ENCODE measurements at places on chromosomes 16 and 17.

DNA sequence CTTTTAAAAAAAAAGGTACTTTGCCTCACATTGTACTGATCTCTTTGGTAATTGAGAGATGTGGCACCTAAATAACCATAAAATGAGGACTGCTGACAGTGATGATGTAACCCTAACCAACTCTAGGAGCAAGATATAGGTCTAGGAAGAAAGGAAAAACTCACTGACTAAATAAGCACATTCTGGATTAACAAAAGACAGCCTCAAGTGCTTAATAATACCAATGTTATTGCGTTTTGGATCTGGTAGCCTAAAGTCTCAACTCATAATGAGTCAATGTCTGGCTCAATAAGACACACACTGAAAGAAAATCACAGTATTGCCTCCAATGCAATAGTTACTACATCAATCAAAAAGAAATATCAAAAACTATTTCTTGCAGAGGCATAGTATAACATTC, 3.0 kb downstream of the ERN1 start:
- no peak for DNase-seq

GRCh38 chr16:31356566-31357323, 1.8 kb downstream of the ITGAX start:
- DNase-seq, result no peak

DNA sequence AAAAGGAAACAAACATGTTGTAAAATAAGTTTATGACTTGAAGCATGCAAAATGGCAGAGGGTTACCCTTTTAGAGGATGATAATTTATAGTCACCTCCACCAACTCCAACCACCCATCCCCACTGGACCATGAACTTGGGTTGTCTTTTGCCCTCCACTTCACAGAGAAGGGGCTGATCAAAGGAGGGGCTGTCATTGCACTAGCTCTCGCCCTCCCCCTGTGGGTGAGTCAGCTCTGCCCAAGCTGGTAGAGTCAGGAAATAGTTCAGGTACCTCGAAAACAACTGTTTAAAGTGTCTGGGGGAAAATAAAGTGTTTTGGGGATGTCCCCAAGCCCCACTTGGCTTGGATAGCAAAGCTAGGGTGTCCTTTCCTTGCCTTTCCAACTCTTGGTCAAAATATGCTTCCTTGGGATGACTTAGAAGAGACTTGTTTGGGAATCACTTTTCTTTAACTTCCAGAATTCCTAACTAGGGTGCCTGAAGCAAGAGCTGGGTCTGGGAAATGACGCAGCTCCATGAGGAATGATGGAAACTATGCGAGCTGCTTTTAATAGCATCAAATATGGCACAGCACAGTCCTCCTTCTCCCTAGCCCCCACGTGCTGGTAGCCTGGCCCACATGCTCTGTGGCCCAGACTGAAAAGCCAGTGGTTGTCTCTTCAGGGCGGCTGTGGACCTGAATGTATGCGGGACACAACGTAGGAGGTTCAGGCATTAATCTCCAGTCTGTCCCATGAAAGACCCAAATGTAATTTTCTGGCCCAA, 40.7 kb downstream of the TBX4 start:
- DNase-seq, result no peak

GRCh38 chr17:15501793-15502192, 34.4 kb upstream of the CDRT4 start:
- no peak for DNase-seq

GRCh38 chr17:10789694-10790271, 14.1 kb downstream of the TMEM238L start:
- no peak for DNase-seq

GRCh38 chr16:67243481-67243880, 3.8 kb downstream of the FHOD1 start:
- DNase-seq, result no peak

DNA sequence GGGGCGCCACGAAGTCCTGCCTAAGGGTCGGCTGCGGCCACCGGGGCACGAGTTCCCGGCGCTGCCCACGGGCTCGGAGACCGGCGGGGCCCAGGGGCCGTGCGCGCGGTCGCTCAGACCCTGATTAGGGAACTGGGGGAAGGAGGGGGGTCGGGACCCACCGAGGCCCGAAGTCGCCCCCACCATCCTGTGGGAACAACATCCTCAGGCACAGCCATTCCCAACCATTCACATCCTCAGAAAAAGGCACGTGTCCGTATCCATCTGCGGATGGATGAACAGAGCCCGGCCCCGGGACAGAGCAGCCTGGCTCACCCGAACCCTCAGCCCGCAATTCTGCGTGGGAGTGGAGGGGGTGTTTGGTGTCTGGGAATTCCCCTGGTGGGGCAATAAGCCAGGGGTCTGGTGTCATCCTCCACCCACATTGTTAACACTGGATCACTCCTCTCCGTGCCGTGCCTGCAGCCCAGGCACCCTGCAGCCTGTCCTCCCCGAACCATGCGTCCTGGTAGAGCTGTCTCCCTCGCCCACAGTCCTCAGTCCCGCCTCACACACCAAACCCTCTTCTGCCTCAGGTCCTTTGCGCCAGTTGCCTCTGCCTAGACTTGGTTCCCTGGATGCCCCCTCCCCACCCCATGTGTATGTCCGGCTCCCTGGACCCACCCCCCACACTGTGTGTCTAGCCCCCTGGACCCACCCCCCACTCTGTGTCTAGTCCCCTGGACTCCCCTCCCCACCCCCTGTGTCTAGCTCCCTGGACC, 789 bp upstream of the CCDC57 start:
- no peak for DNase-seq

DNA sequence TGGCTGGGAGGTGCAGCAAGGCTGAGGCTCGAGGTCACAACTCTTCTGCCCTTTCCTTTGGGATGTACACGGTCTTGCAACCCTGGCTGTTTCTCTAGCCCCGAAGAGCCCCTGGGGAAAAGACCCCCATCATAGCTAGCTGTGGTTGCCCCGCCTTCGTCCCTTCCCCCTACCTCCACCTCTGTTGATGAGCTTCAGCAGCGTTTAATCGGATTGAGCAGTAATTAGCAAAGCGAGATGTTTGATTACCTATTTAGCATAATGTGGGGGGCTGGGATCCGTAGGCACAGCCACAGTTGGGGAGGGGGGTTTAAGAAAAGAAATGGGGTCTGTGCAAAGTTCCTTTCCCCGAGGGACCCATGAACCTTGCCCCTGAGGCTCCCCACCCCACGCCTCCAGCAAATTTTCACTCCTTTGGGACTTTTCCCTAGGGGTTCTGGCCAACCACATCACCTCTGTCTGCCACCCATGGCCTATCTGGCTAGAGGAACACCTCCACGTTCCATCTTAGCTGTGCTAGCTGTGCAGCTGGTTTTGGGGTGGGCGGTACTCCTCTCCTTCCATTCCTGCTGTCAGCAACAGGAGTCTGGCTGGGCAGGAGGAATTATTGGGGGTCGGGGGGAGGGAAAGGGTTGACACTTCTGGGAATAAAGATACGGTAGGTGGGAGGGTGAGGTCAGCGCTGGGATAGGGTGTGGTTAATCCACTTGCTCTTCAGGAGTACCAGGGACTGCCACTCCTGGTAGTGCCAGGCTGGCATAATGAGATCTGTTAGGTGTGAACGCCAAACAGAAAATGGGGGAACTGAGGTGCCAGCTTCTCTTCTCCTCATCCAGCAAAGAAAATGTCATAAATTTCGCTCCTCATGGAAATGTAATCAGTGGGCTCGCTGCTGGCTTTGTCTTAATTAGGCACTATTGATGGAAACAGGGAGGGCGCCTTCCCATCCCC, 1.3 kb upstream of the DNAH2 start:
- no peak for DNase-seq

DNA sequence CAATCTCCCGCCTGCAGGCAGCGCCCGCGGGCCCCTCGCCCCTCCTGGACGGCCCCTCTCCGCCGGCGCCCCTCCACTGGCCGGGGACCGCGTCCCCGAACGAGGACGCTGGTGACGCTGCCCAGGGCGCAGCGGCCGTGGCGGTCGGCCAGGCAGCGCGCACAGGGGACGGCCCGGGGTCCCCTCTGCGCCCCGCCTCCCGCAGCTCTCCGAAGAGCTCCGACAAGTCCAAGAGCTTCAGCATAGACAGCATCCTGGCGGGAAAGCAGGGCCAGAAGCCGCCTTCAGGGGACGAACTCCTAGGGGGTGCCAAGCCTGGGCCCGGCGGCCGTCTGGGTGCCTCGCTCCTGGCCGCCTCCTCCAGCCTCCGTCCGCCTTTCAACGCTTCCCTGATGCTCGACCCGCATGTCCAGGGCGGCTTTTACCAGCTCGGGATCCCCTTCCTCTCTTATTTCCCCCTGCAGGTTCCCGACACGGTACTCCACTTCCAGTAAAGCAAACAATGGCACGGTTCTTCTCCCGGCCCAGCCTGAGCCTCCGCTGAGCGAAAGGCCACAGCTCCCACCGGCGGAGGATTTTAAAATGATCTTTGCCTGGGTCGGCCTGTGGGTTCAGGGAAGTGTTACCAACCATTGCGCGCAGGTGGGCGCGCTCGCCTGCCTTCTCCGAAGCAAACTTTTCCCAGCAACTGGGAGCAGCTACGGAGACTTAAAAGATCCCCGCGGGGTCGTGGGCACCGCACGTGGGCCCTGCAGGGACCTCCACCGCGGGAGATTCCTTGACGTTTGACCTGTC, 1.1 kb downstream of the FOXL1 start:
- DNase-seq, result no peak

- DNase-seq, result no peak
These were observed 1.2 kb downstream of the ARHGEF15 start for GRCh38 chr17:8311131-8311790.

- DNase-seq, result no peak
These were observed 28.8 kb upstream of the NXPH3 start for GRCh38 chr17:49546546-49547535.

All from GM12891 (cell line).